A549 treated with CORT108297 at 1 μM for 4 hours (cell line): ENCODE measurements at places on chromosomes 4 and X. TPM values are rescaled to one million over a fixed set of nuclear protein-coding genes. Genes with fewer than 3 reads are reported as not detected.

Gene CTAG1A
- not detected in 5 replicates for total RNA-seq

Gene TBC1D8B
- total RNA-seq = 1.2 to 1.6 TPM (median 1.3 TPM) in 5 replicates

Gene IL1RAPL2
- not detected in 5 replicates for total RNA-seq

Gene AREG
- total RNA-seq = 55.0 to 73.0 TPM (median 66.7 TPM) in 5 replicates

Gene MCF2
- total RNA-seq = 0.03 to 0.08 TPM (median 0.05 TPM) in 4 of 5 replicates, not detected in the other

Gene NKX3-2
- total RNA-seq = 0.07 to 0.16 TPM (median 0.09 TPM) in 5 replicates

Gene PHKA2
- total RNA-seq = 10.9 to 14.3 TPM (median 12.7 TPM) in 5 replicates

Gene TMEM271
- total RNA-seq = not detected in 5 replicates

Gene FGFBP1
- total RNA-seq = 3.8 to 4.9 TPM (median 4.2 TPM) in 5 replicates

Gene TMSB15A
- 0.40 to 1.4 TPM (median 0.73 TPM) in 5 replicates for total RNA-seq

Gene ETDA
- not detected in 5 replicates for total RNA-seq

Gene GYPA
- not detected in 5 replicates for total RNA-seq

Gene ABCG2
- total RNA-seq = 17.3 to 21.0 TPM (median 20.2 TPM) in 5 replicates

Gene SPANXA2
- 0.16 to 0.18 TPM in 2 of 5 replicates, not detected in the others for total RNA-seq

Gene RAB33A
- 0.10 to 0.31 TPM (median 0.20 TPM) in 5 replicates for total RNA-seq

Gene NPY2R
- 0.02 to 0.06 TPM (median 0.03 TPM) in 5 replicates for total RNA-seq

Gene CFP
- 0.37 to 0.84 TPM (median 0.42 TPM) in 5 replicates for total RNA-seq

Gene CXCL8
- total RNA-seq = 5.9 to 27.4 TPM (median 13.4 TPM) in 5 replicates

Gene COL4A6
- total RNA-seq = 14.1 to 17.4 TPM (median 16.2 TPM) in 5 replicates

Gene MSX1
- 5.6 to 11.8 TPM (median 9.9 TPM) in 5 replicates for total RNA-seq

Gene WDR1
- 185 to 218 TPM (median 210 TPM) in 5 replicates for total RNA-seq

Gene DCAF8L2
- total RNA-seq = not detected in 5 replicates

Gene TRIM60
- total RNA-seq = not detected in 5 replicates

Gene TRO
- 0.52 to 0.77 TPM (median 0.69 TPM) in 5 replicates for total RNA-seq

Gene LRCH2
- total RNA-seq = 0.02 to 0.03 TPM (median 0.02 TPM) in 3 of 5 replicates, not detected in the others

Gene CT45A1
- not detected in 5 replicates for total RNA-seq

Gene TENM3
- 1.0 to 1.8 TPM (median 1.5 TPM) in 5 replicates for total RNA-seq

Gene HSFX1
- total RNA-seq = 0.22 to 0.49 TPM (median 0.36 TPM) in 5 replicates
